ENCODE measurements at places on chromosomes 2 and 18. TPM values are rescaled to one million over a fixed set of nuclear protein-coding genes. Genes with fewer than 3 reads are reported as not detected.
A peak's percentile ranks its signal among the peaks of the same experiment; 100 is the strongest.

The PDE11A gene
- total RNA-seq: 4.1 TPM

The BOLL gene
- total RNA-seq: not detected

The MROH2A gene
- total RNA-seq: not detected

The CNGA3 gene
- 0.16 TPM for total RNA-seq

The SNED1 gene
- total RNA-seq: 1.2 TPM

The SYT4 gene
- total RNA-seq: not detected

The CERKL gene
- total RNA-seq: not detected

The TDRD15 gene
- total RNA-seq: not detected

The PER2 gene
- 4.8 TPM for total RNA-seq

The RUFY4 gene
- not detected for total RNA-seq

DNA sequence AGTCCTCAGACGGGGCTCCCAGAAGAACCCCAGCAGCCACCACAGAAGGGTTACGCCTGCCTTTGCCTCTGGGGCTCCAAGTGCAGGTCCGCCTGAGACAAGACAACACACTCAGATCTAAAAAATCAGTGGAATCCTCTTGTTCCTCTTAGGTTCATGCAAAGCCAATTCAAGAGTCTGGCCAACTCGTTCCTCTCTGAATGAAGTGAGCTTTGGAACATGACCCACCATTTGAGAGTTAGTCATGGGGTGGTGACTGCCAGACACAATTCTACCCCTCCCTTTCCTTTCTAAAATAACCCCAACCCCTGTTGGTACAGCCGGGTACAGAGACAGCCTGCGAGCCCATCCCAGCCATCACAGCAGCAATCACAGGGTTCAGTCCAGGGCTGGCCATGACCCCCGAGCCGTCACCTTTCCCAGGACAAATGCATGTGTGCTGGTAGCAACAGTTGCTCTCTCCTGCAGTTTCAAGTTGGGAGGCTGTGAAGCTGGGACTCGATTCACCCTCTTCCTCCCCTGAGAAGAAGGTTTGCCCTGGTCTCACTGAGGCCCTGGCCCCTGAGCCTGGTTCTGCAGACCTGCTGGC, 183.1 kb upstream of the SH3BP4 start:
- DNase-seq: peak; percentile 10

DNA sequence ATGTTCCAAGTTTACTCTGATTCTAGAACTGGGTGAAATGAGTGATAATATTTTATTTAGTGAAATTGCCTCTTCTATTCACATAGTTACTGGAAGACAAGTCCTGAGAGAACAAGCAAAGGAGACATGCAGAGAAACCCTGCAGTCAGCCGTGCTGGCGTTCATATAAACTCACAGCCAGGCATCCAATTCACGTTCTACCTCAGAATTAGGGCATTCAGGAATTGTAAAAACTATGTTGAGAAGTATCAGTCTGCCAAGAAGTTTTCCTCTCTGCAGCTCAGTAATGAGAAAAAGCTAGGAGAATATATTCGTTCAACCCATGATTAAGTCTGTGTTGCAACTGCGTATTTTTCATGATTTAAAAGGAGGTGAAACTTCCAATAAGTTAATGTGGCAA, 156.2 kb upstream of the DSEL start:
- no peak for DNase-seq

- no peak for DNase-seq
These were observed 17.4 kb upstream of the CHAC2 start for GRCh38 chr2:53750041-53750768.

GRCh38 chr2:195094330-195094729, 562.7 kb upstream of the SLC39A10 start:
- no peak for DNase-seq

- DNase-seq: no peak
These were observed 28.6 kb downstream of the TEX44 start for GRCh38 chr2:231621051-231621879.

DNA sequence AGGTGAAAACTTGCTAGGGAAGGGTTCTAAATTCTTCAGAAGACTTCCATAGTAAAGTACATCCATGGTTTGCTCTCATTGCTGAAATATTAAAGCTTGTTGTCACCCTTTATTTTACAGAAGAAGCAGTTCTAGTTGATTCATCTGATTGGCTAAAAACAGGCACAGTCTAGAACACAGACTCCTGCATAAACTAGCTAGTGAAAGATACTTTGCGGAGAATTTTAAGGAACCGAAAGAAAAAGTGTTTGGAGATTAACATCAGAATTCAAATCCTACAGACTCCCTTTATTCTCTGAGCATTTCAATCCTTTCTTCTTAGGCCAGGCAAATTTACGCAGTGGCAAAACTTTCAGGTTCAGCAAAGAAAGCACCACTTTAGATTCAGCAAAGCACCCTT, 1076.5 kb upstream of the ZEB2 start:
- no peak for DNase-seq

GRCh38 chr2:168253379-168253778, 6.0 kb upstream of the STK39 start:
- no peak for DNase-seq

DNA sequence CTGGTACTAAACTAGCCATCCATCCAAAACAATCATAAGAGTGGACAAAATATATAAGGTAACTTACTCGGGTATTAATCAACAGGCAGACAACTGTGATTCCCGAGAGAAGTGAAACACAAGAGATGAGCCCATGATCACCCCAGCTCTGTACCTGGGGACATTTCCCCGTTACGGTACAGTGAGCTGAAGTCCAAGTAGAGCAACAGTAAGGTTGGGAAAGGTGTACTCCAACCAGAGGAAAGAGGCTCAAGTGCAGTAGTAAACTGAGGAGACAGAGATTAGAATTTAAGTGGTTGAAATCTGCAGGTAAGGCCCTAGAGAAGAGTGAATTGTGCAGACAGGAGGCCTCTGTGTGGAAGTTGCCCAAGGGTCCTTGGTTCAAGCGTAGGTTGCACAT, 30.5 kb upstream of the CHAC2 start:
- DNase-seq: no peak

DNA sequence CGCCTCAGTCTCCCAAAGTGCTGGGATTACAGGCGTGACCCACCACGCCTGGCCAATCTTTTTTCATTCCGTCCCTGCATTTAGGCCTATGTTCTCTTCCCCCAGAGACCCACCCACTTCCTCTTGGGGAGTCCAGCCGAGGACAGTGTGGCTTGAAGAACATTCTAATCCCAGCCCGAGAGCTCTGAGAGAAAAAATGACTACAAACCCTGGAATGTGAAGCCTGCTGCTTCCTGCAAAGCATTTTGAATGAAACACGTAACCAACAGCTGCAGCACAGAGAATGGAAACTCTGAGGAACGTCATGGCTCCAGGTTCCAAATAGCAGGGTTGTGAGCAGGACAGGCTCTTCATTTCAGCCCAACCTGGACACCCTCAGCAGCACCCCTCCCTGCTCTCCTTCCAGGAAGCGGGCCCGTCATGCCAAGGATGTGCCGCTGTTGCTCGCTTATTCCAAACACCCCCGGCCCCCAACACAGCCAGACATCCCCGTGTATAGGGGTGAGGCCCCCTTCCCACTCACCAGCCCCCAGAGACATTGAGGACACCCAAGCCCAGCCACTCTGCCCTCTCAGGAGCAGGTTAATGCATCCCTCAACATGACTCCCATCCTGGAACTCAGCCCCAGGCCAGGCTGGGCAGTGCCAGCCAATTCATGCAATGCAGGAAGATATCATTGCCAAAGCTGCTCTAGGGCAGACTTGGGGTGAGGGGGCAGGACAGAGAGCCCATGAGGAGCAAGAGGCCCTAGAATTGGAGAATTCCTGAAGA, 139.8 kb downstream of the ZFP36L2 start:
- DNase-seq: peak; percentile 97

GRCh38 chr2:10283106-10284062, 19.3 kb upstream of the HPCAL1 start:
- peak; percentile 84 for DNase-seq

DNA sequence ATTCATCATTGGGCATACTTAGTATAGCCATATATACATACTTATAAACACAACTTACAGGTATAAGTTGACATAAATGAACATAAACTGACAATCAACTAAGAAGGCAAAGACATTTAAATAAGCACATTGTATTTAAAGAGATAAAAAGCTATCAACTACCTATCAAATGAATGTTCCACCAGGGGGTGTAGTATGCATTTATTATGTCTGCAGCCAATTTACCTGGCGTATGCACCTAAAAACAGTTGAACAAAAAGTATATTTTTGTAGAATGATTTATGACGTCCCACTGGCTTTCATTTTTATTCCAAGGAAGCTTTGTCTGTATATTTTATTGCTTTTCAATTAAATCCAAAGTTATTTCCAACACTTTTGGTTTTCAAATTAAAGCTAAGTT, 323.5 kb downstream of the AFF3 start:
- no peak for DNase-seq

DNA sequence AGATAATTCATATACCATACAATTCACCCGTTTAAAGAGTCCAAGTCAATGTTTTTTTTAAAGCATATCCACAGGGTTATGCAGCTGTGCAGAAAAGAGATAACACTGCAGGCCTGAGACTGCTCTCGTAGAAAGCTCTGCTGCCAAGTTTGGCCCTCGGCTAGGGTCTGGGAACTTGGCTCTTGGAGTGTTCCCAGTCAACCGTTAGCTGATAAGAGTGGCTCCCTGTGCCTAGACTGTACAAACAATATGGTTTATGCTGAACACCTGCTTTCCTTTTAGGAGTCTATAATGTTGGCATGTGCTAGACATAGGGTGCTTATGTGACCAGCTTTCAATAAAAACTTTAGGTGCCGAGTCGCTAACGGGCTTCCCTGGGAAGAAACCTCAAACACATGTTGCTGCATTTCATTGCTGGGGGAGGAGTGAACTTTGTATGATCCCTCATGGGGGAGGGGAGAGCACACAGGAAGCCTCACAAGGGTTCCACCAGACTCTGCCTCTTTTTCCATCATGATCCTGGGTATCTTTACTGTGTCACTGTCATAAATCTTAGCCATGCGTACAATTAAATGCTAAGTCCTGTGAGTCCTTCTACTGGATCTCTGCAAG, 34.7 kb downstream of the RFX8 start:
- DNase-seq: no peak

GRCh38 chr2:230885463-230886130, 20.9 kb downstream of the ITM2C start:
- DNase-seq: peak; percentile 17

Measured in HFFc6 (cell line).